ENCODE measurements at places on chromosomes 2 and 18.

DNA sequence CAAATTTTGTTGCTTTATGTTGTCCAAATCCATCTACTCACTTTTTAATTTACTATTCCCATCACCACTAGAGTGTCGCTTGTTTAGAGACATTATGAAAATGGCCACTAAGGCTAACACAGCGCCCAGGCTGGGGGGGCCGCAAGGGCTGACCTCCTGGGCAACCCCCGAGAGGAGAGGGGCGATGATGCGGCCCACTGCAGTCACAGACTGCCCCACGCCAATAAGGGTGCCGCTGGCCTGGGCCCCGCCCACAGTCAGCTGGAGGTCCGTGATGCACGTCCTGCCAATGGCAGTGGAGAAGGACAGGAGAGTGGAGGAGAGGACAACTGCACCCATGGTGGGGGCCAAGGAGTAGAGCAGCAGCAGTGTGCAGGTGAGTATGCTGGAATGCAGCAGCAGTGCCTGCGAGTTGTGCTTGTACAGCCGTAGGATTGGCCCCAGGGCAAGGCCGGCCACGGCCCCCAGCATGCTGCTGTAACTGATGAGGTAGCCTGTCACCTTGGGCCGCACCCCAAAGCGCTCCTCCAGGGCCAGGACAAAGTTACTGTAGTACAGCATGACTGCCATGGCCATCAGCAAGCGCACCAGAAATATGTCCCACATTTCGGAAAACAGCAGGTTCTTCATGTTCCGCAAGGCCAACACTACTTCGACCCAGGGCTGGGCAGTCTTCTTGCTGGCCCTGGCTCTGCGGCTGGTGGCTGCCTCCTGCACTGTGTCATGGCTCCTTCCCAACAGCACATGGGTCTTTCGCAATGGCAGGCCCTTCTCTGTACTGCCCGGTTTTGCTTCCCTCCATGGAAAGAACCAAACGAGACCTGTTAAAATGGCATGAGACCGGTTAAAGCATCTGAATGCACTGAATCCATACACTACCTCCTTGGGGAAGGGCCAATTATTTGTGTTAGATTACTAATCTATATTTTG lies 43.2 kb upstream of the TMEM182 start:
- no peak for DNase-seq

DNA sequence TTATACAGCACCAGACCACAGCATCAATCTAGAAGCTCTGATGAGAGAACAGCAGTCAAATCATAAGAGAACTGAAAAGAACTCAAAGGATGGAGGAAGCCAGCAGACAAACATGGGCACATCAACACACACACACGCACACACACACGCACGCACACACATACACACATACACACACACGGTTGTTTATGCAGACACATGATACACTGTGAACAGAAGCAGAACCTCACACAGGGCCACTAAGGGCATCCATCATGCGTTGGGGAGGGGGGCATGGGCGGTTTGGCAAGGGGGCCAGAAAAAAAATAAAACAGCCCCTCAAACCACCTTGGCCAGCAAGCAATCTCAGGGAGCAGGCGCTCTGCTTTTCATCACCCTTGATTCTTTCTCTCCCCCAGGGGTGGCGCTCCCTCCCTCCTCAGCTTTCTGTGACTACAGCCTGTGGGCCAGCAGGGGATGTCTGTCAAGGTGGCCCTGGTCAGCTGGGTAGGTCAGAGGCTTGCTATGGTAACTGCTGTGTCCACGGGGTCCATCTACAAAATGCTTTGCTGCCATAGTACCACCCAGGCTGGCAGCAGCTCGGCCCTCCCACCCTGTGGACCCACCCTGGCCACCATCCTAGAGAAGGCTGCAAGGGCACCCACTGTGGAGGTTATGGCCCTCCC lies 318.0 kb downstream of the CELF4 start:
- DNase-seq: no peak

GRCh38 chr2:56626927-56627326 lies 443.1 kb downstream of the CCDC85A start:
- DNase-seq: no peak

GRCh38 chr2:65198737-65199136 lies 28.9 kb upstream of the ACTR2 start:
- DNase-seq: no peak

Data from T-helper 2 cell treated with Interferon-gamma antibody and Interleukin-4, amounts not matched to agents 5 μg/mL and 100 μg/mL, for 36 hours (primary cell).